ENCODE measurements at places on chromosomes 3 and 15. TPM values are rescaled to one million over a fixed set of nuclear protein-coding genes. Genes with fewer than 3 reads are reported as not detected.
A peak's percentile ranks its signal among the peaks of the same experiment; 100 is the strongest.

The LDHAL6B gene
- total RNA-seq, result not detected

The LAMB2 gene
- 657 TPM for total RNA-seq

- no peak for DNase-seq
Measured at GRCh38 chr15:101049856-101050622, 130.9 kb downstream of the LRRK1 start.

DNA sequence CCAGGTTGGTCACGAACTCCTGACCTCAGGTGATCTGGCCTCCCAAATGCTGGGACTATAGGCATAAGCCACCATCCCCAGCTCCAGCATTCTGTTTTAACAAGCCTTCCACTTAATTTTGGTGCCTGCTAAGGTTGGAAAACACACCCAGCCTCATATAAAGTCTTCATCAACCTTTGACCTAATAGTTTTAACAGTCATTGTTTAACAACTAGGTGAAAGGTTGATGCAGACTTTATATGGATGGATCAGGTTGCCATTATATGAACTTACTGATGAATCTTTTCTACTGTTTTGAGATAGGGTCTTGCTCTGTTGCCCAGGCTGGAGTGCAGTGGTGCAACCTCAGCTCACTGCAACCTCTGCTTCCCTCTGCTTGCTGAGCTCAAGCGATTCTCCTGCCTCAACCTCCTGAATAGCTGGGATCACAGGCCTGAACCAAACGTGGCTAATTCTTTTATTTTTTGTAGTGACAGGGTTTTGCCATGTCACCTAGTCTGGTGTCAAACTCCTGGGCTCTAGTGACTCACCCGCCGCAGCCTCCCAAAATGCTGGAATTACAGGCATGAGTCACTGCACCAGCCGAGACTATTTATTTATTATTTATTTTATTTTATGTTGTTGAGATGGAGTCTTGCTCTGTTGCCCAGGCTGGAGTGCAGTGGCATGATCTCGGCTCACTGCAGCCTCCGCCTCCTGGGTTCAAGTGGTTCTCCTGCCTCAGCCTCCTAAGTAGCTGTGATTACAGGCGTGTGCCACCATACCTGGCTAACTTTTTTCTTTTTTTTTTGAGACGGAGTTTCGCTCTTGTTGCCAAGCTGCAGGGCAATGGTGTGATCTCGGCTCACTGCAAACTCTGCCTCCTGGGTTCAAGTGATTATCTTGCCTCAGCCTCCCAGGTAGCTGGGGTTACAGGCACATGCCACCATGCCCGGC, 3.1 kb upstream of the RPAP1 start:
- DNase-seq, result no peak

DNA sequence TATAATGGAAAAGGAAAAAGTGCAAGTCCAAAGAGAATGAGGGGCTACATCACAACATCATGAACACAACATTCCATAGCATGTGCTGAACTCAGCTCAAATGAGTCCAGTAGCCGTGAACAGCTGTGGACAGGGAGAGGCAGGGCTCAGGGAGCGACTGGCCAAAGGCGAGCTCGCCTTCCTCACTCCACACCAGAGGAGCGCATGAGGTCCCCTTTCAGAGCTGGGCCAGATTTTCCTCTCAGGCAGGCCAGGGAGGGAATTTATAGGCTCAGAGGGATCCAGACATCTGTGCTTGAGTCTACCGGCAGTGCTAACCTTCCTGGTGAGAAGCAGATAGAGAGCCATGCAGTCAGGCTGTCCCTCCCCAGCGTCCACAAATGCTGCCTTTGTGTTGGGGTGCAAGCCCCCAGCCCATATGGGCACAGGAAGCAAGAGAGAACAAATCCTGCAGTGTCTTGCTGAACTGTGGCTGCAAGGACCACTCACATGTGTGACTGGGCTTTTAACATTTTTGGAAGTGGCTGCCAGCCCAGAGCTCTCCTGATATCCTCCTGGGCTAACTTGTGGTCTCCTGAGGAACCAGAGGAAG, 32.5 kb downstream of the ARHGEF3 start:
- no peak for DNase-seq

GRCh38 chr3:54985856-54986255, 58.0 kb upstream of the LRTM1 start:
- no peak for DNase-seq

- DNase-seq, result no peak
Measured at GRCh38 chr15:92277776-92278175, 115.9 kb upstream of the ST8SIA2 start.

DNA sequence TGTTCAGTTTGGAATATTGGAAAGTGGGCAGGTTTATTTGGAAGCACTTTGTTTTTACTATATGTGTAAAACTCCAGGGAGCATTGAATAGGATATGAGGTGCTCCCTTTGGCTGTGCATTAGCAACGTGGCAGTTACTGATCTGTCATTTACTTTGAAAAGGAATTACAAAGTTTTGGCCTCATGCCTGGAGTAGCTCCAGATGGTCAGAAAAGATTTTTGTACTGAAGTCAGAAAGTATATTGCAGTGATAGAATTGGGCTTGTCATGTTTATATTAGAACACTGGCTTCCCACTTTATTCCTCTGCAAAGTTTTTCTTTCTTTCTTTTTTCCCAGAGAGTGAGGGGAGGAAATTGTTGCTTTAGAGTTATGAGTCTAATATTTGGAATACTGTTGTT, 26.1 kb downstream of the FNDC3B start:
- DNase-seq, result peak; percentile 55

DNA sequence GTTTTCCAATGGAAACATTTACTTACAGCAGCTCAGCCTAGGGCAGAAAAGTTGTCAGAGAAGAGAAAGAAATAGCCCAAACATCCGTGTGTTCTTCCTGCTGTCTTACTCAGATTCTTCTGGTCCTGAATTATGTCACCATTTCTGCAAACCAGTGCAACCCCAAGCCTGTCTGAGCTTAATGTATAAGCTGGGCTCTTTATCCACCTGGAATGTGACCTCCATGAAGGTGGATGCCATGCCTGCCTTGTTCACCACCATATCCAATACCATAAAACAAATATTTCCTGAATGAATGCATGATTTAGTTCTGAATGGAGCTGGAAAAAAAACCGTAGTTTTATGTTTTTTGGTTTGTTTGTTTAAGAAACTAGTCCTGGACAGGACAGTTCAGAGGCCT, 150.9 kb downstream of the RYR3 start:
- no peak for DNase-seq

The SUCNR1 gene
- not detected for total RNA-seq

- DNase-seq, result peak; percentile 49
Measured at GRCh38 chr15:62880278-62880677, 162.3 kb upstream of the TPM1 start.

GRCh38 chr3:11568503-11569155, 75.1 kb downstream of the VGLL4 start:
- DNase-seq, result peak; percentile 98

The DOCK3 gene
- not detected for total RNA-seq

GRCh38 chr3:185583925-185584324, 2.2 kb upstream of the SENP2 start:
- no peak for DNase-seq

DNA sequence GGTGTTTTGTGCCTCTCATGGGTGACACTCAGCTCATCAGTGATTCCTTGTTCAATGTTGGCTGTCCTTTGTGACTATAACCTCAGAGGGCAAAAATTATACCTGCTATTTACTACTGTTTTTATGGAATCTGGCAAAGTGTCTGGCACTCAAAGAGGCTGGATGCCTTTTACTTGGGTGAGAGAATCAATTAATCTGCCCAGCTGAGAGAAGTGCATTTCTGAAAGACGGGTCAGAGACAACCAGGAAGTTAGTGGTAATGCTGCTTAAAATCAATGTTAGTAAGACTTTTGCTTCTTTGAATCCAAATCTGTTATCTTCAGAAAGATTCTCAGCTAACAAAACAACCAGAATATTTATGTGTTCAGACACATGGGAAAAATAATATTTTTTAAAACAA, 436.2 kb upstream of the SUCLG2 start:
- no peak for DNase-seq

DNA sequence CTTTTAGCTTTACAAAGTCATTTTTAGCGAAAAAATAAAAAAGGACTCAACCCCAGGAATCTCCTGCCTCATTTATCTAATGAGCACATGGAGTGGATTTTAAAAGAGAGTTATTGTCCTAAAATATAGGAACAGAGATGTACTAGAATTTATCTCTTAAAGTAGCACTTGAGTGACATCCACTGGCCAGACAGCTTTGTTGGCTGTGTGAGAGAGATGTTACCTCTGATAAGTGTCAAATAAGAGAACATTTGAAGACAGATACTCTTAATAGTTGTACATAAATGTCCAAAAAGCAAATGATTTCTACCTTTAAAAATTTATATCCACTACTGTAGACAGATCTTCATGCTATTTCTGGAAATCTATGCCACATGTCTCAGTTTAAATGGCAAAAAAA, 12.3 kb upstream of the MFSD1 start:
- peak; percentile 63 for DNase-seq

The ISLR gene
- 0.13 TPM for total RNA-seq

- DNase-seq, result no peak
Measured at GRCh38 chr15:65366122-65366892, 11.5 kb downstream of the IGDCC3 start.

DNA sequence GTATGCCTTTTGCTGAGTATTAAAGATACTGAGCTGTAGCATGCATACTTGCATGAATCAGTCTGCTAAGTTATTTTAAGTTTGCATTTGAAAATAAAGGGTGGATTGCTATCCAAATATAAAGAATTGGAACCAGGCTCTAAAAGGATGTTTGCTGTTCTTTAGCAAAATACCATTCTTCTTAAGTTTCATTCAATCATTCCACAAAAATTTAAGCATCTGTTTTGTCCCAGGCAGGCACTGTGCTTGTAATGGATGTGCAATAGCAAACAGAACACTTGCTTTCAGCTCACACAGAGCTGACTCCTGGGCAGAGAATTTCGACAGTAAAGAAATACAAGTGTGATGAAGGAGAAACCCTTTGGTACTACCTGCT, 151.1 kb downstream of the PGPEP1L start:
- no peak for DNase-seq

DNA sequence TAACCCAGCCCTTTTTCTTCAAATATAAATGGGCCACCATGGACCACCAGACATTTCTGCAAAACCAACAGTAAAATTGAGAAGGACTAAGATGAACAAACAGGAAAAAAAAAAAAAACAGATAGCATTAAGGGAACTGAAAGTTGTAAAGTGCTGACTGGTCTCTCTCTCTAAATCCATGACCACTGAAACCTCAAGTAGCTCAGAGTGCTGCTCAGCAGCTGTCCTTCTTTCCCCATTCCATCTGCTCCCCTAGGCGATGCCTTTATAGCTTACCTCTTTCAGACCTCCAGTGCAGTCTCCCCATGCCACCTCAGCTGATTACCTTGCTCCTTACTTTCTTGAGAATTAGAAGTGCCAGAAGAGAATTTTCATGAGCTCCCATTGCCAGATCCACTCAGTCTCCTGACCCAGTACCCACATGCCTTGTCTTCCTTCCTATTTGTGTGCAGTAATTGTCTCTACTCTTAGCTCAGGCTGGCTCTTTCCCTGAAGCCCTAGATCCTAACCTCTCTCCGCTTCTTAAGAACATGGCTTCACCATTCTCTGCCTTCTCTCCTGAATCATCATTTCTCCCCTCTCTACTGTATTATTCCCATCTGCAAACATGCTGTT, 23.9 kb upstream of the XIRP1 start:
- no peak for DNase-seq

The ITIH4 gene
- 0.39 TPM for total RNA-seq

DNA sequence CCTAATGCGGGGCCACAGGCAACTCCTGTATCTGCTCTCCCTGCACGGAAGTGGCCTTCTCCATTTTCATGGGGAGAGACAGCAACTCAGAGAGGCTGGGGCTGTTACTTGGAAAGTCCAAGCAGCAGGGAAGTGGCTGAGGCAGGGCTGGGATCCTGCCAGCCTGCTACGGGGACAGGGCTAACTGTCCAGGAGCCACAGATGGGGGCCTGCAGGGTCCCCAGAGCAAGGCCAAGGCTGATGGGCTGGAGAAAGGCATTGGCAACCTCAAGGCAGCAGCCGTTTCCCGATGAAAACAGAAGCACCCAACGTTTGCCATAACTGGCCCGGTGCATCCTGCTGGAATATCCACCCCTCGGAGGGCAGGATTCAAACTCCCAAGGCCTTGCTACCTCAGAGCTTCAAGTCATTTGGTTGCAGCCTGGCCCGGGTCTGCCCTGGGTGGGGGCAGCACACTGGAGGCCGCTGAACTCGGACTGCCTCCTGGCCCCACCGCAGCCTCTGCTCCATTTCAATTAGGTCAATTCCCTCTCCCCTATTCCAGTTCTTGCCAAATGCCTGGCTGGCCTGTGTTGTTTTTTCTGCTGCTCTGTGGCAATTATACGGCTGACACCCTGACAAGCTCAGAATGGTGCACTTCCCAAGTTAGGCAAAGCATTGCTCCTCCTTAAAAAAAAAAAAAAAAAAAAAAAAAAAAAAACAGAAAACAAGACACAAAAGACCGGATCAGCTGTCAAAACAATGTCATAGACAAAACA, 143.5 kb downstream of the NUP210 start:
- no peak for DNase-seq

DNA sequence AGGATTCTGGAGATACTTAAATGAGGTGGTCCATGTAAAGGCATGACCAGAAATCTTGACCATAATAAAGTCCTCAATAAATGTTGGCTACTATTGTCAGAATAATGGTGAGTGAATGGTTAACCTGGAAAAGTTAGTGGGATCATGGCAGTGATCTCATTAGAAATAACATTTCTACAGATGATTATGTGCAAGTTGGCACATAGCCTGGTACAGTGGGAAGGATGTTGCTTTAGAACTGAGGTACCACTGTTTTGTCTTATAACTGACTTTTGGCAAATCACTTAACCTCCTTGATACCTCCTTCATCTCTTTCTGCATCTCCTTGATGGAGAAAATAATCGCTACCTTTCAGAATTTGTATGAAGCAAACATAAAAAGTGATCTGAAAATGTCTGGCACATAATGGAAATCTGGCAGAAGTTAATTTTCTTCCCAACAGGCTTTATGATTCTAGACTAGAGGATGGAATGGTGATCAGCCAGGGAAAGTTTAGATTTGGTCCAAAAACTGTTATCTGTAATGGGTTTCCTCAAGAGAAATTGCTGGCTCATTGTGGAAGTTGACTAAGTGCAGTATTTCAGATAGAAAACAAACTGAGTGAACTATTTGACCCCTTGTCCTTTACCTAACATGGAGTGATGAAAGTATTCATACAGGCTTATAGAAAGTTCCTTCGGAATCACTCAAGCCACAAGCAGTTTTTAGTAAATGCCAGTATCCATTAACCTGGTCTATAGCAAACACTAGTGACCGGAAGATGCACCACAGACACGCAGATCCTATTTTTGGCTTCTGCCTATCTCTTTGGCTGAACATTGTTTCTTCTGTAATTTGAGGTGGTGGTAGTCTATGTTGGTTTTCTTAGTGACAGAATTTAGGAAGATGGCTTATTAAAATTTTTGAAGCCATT, 449.6 kb upstream of the TGFBR2 start:
- DNase-seq, result peak; percentile 84
